GM13976 (cell line): ENCODE measurements at places on chromosomes 4 and X.
A peak's percentile ranks its signal among the peaks of the same experiment; 100 is the strongest.

DNA sequence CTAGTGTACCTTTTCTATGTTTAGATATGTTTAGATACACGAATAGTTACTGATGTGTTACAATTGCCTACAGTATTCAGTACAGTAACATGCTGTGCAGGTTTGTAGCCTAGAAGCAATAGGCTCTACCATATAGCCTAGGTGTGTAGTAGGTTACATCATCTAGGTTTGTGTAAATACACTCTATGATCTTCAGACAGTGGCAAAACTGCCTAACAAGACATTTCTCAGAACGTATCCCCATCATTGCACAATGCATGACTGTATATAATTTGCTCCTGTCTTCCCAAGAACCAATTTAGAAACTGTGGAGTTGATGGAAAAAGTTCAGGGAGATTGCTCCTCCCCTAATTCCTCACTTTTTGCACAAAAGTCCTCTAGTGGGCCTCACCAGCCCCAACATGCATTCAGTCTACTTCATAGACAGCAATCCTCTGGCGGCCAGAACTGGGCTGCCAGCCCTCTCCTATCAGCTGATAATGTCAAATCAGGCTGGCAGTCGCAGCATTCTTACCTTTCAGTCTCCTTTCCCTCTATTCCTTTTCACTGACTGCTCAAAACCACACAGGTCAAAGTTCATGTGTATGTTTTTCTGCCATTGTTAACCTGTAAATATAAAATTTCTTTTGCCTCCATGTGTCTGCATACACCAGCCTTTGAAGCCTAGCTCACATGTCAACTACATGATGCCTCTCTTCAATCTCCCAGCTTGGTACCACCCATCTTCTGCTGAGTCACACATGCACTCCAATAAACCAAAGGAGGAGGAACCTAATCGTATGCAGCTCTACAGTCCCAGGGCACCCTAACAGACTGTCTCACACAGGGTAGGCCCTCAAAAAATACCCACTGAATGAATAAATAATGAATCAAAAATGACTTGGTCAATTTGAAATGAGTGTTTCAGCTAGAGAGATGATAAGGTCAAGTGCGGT lies 32.0 kb downstream of the BCLAF3 start:
- DNase-seq: no peak

DNA sequence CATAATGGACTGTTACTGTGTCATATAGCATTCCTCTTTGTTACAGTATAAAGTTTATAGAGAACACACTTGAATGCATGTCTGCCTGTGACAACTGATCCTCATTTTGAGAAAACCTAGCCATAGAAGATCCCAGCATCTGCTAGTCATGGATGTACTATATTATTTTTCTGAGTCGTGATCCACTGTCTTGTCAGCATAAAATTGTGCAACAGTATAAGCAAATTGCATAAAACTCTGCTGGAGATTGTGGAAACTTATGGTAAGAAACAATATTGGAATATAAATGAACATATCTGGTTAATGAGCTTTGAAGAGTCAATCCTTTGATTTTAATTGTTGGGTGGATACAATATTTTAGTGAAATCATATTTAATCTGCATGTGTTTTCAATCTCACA lies 3.6 kb downstream of the NEIL3 start:
- DNase-seq: no peak

DNA sequence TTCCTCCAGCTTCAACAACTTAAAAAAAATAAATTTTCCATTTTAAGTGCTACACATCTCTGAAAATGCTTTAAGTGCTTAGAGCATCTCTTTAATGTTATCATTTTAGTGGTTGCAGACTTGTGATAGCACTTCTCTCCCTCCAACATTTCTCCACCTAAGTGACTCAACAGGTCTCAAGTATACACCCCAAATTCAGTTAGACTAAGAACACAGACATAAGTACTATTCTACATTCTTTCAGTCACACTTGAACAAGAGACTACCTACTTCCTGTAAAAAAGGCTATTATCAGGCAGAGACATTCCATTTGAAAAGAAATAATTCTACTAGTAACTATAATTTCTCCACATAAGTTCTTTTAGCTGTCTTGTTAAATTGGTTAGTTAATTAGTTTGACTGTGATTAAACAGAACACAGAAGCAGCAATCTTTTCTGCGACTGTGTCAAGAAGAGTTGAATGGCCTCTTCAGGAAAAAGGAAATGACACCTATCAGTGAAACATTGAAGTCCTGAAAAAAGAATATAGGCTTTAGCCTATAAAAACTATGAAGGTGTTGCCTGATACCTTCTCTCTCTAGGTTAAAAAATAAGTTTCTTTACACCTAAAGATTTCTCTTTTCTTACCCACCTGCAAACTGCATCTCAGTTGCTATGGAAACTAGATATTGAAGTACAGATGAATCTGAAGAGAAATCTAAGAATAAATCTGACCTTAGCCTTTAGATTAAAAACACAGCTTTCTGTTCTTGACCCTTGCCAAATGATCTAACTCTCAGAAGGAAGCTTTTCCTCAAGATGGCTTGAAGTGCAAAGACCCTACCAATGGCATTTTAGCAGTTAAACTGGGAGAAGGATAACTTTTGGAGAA lies 18.0 kb downstream of the NAF1 start:
- DNase-seq: no peak

DNA sequence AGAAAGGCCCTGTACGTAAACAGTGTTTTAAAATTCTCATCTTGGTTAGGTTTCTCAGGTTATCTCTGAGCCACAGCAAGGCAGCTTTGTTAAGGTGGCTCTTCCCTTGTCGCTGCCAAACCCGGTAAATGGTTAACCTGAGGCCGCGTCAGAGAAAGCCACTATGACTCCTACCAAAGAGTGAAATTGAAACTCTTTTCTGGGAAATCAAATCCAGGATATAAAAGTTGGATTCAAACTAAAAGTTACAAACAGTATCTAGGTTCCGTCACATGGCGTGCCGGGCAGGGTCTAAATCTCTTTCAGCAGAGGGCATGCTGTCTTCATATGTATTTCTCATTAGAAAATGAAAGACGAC lies 433 bp downstream of the MMAA start:
- no peak for DNase-seq

GRCh38 chrX:38052096-38052495 lies 45.7 kb downstream of the SYTL5 start:
- DNase-seq: no peak

- DNase-seq: no peak
These were observed 1.4 kb upstream of the ATP8A1 start for GRCh38 chr4:42658261-42658660.

DNA sequence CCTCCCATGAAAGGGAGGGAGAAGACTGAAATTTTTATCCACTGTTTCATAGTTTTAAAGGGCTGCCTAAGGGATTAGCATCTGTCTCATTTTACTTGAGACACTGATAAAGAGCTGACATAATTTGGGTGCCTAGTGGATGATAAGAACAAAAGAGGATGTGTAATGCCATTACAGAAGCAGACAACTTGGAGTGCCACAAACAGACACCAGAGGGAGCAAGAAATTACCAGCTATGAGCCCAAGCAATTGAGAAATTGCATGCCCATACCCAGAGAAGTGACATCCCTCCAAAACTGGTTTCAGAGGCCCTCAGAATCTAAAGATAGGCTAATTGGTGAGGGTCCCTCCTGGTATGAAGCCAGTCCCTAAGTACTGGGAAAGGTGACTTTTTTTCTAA lies 38.5 kb upstream of the POU3F4 start:
- peak; percentile 24 for DNase-seq

DNA sequence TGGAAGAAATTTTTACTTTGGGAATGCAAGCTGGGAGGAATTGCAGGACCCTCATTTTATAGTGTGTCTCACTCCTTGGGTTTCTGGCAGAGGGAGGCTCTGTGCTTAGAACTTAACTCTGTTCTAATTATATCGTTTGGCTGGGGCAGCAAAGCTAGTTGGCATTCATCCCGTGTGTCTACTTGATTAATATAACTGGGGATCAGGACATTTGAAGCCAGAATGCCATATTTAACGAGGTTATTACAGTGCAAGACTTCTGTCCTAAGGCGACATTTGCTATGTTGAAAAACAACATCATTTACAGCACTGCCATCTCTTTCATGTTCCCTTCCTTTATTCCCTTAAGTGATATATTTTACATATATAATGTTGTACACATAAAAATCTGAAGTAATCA lies 179.1 kb upstream of the TBC1D9 start:
- no peak for DNase-seq

DNA sequence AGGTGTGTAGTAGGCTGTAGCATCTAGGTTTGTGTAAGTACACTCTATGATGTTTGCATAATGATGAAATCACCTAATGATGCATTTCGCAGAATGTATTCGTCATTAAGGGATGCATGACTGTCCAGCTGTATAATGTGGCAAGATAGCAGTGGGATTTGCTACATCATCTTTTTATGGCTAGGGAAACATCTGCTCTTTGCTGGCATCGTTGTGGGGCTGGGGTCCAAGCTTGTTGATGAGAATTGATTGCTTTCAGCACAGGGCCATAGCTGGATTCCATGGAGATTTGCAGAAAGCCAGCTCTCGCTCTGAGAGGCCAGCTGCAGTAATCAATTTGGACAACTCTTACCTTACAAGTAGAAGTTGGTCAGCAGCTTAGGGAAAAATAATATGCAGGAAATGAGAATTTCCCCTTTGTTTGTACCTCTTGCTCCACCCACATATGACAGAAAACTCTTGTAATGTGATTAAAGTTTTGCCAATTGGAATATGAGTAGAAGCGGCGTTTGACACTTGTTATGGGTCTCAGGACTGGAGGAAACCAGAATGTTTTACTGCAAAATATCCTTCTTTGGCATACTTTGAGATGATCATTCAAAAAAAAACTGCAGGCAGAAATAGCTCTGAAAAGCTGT lies 310.5 kb downstream of the RAPGEF2 start:
- DNase-seq: no peak

- DNase-seq: no peak
These were observed 14.0 kb upstream of the TTC29 start for GRCh38 chr4:146959692-146960091.

DNA sequence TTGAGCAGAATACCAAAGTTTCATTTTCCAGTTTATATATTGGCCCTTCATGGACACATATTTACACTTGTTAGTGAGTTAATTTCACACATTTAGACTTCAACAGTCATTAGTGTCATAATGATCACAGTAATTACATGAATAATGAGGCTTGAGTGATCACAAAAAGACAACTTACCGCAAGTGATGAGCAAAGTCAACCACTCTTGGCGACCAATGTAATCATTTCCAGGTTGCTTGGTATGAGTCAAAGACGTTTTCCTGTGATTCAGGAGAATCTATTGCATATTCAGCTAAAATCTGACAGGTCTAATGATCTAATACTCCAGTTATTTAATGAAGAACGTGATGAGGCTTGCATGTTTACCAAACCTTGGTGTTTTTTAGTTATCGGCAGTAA lies 407.9 kb upstream of the TENM3 start:
- DNase-seq: no peak

DNA sequence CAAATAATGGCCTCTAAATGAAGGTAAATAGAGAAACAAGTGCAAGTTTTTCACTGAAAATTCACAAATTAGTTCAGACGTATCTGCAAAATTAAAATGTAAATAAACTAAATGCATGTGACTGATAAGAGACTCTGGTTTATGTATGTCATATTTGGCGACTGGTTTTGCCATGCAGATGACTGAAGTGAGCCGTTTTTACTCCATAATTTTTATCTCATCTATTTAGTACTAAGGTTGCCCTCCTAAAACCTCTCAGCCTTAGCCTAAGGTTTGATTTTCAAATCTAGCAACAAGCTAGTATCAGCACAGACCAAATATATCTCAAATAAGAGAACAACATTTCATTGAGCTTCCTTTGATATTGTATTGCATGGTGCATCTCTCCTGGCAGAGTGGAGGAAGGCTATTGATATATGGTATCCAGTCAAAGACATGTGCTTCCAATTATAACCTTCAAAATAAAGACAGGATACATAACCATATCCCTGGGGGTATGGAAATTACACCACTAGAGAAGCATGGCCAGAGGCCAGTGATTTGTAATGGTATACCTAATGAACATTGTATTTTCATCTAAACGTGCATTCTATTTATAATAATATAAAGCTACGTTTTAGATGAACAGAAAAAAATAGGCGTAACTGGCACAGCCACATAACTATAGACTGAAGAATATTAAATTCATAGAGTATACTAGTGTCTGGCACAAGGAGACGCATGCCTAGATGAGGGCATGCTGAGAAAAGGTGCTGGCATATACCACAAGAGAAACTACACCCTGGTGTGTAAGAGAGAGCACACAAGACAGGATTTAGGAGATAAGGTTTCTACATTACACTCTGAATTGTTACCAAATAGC lies 392.6 kb upstream of the INTU start:
- no peak for DNase-seq

DNA sequence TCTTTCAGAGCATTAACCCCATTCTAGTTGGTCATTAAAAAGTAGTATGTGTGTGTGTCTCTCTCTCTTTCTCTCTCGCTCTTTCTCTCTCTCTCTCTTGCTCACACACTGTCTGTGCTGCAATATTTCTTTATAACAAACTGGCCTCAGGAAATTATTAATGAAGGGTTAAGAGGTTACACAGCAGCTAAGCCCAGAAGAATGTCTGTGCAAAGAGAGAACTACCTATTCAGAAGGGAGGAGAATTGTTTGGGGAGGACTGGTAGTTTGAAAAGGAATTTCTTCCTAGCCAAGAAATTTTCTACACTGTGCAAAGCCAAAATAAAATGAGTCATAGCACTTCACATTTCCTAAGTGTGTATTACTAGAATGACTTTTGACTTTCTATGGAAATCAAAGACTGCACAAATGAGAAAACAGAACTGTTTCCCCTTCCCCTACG lies 22.2 kb downstream of the PDGFC start:
- no peak for DNase-seq

GRCh38 chrX:16712548-16713155 lies at the start of gene CTPS2:
Gene CTPS2 (minus strand): TSS chrX:16712669. CDS start chrX:16702902, 9,767 bp downstream.
- DNase-seq: peak; percentile 78

- DNase-seq: peak; percentile 57
These were observed 47.2 kb upstream of the LAS1L start for GRCh38 chrX:65581661-65582339.

DNA sequence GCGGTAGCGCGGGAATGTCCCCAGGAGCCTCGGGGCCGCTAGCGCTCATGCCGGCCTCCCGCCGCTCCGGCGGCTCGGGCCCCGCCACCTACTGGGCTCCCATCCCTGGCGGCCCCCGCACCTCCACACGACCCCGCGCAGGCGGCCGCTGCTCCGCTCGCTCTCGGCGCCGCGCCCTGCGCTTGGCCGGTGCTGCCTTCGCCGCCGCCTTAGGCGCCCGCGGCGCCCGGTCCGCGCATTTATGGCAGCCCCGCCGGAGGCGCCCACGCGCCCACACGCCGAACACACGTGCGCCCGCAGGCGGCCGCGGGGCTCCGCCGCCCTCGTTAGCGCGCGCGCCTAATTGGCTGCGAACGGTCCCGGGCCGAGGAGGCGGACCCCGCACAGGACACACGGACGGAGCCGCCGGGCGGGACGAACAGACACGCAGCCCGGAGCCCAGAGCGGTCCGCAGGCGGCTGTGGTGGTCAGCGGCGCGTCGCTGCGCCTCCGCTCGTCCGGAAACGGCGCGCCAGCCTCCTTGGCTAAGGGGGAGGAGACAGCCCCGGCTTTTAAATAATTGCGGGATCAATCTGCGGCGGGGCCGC lies at the start of gene NKX1-1:
Gene NKX1-1, minus strand, starts transcription at position 49 of the 587 bp plus-strand sequence. Its CDS starts 0 bp downstream, at position 49.
- no peak for DNase-seq
